Kidney (tissue), 22 donors: ENCODE measurements at places on chromosomes 2 and 18. TPM values are rescaled to one million over a fixed set of nuclear protein-coding genes. Genes with fewer than 3 reads are reported as not detected.

- no peak for DNase-seq
These were observed 34.1 kb upstream of the REEP1 start for GRCh38 chr2:86371527-86371926.

- DNase-seq, result peak; percentile 69
These were observed 29.6 kb downstream of the IGFBP5 start for GRCh38 chr2:216665717-216666116.

DNA sequence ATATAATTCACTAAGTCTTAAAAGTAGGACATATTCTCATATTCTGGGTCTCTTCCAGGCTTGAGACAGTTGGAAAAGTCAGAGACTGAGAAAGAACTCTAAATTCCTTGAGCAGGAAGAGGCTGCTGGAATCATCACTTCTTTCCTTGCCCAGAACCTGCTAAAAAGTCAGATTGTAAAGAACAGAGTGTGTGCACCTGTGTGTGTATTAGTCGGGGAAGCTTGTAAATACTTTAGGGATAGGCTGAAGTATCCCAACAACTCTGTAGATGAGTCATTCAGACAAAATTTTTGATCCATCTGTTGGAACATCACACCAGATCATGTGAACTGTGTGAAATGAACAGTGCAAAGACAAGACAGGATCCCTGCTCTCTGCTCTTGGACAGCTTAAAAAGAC is 16.1 kb downstream of the GAREM1 start:
- no peak for DNase-seq

DNA sequence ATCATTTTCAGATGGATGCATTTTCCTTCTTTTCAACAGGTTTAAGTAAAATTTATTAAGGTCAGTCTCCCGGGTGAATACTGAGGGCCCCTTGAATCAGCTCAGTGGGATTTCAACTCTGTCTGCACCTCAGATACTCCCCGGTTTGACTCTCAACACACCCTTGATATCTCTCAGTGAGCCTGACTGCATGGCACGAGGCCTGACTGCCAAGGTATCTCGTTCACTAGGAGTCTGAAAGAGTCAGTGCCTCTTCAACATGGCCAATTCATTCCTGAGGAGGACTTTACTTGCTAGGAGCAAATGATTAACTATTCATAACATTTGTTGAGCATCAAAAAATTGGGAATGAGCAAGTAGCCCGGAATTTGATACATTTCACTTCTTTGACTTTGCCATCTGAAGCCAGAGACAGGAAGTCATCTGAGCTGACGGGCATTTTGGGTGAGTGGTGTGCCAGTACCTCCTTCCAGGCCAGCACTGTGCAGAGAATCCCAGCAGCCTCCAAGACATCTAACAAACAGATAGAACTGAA is 81.0 kb downstream of the VAPA start:
- DNase-seq, result no peak

DNA sequence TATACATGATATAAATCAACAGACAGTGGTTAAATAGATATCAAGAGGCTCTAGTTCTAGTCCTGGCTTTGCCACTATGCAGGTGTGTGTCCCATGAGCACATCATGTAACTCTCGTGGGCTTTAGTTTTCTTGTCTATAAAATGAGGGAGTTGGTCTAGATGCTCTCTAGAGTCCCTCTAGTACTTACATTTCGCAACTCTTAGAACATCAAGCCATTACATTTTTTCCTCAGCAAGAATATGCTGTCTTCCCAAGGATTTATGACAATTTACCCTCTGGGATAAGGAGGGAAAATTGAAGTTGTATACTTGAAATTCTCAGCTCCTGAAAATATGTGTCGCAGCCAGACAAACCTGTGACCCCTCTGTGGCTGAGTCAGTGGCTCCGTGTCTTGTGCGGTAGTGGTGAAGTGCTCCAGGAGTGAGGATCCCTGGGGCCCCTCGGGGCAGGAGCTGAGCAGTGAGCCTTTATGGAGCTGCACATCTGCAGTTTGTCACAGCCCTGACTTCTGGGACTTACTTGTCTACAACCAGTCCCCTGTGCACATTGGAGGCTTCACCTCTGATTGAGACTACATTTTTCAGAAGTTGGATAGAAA is 6.8 kb downstream of the PKP4 start:
- no peak for DNase-seq

- no peak for DNase-seq
These were observed 65.4 kb downstream of the DIS3L2 start for GRCh38 chr2:232026910-232027309.

DNA sequence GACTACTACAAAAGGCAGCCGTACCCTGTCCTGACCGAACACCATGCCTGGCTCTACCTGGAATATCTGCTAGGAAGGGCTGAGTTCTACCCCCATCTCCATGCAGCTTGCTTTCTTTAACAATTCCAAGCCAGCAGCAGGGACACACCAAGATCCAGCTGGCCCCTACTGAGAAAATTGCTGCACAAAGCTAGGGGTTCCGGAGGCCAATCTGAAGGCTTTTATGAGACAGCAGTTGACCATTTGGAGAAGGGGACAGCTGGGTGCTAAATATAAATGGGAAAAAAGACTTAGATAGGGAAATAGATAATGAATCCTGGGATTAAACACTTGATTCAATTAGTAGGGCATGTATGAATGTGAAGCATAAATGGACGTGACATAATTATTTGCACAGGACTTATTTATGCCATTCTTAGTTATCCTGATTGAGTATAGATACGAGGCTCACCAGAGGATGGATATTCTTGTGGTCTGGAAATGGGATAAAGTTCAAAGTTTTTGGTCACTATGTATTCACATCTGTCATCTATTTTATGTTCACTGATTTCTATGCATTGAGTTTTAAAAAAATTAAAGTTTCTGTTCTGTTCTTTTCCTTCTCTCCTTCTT is 204.0 kb downstream of the ZNF521 start:
- no peak for DNase-seq

DNA sequence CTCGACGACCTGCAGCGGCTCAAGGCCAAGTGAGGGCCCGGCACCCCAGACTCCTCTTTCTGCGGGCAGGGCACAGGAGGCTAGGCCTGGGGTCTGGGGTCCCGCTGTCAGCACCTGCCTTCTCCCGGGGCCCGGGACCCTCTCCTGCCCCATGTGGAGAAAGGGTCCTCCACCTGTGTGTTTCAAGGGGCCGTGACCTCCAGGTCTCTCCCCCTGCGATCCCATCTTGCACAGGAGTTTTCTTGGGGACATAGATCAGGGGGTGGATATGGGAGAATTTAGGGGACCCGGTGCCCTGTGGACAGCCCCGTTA is 791 bp downstream of the DES start:
- no peak for DNase-seq

- peak; percentile 70 for DNase-seq
These were observed 12.2 kb downstream of the PLB1 start for GRCh38 chr2:28507796-28508764.

GRCh38 chr2:228131833-228132232 is 49.7 kb downstream of the SPHKAP start:
- DNase-seq, result no peak

DNA sequence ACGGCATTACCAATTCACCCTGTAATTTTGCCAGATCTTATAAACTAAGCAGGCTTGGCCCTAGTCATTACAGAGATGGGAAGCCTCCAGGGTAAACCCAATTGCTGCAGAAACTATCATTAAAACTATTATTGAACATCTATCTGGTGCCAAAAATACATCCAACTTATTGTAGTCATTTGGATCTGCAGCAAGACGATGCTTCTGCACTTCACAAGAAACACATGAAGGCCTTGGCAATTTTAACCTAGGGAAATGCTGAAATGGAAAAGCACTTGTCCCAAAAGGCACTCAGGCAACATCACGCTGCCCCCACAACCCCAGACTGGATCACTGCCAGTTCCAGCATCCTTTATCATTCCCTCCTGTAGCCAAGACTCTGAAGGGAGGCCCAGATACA is 85.3 kb upstream of the ACVR2A start:
- DNase-seq, result no peak

PKDCC gene
- polyA plus RNA-seq, result 28.1 TPM

SPP2 gene
- not detected for polyA plus RNA-seq

KCNG2 gene
- polyA plus RNA-seq, result not detected
